Bronchial smooth muscle cell (primary cell): ENCODE measurements at places on chromosomes 6 and 20. TPM values are rescaled to one million over a fixed set of nuclear protein-coding genes. Genes with fewer than 3 reads are reported as not detected.

EYS gene
- total RNA-seq = under 0.01 TPM in 1 of 2 replicates, not detected in the other

CRISP1 gene
- not detected in 2 replicates for total RNA-seq

UST gene
- total RNA-seq = 15.1 and 15.9 TPM in 2 replicates

CUL7 gene
- 40.1 and 58.3 TPM in 2 replicates for total RNA-seq

HLA-DPA1 gene
- 2.4 TPM in 1 of 2 replicates, not detected in the other for total RNA-seq
